IPS DF 19.7 (cell line): ENCODE measurements at places on chromosomes 6 and 20.

DNA sequence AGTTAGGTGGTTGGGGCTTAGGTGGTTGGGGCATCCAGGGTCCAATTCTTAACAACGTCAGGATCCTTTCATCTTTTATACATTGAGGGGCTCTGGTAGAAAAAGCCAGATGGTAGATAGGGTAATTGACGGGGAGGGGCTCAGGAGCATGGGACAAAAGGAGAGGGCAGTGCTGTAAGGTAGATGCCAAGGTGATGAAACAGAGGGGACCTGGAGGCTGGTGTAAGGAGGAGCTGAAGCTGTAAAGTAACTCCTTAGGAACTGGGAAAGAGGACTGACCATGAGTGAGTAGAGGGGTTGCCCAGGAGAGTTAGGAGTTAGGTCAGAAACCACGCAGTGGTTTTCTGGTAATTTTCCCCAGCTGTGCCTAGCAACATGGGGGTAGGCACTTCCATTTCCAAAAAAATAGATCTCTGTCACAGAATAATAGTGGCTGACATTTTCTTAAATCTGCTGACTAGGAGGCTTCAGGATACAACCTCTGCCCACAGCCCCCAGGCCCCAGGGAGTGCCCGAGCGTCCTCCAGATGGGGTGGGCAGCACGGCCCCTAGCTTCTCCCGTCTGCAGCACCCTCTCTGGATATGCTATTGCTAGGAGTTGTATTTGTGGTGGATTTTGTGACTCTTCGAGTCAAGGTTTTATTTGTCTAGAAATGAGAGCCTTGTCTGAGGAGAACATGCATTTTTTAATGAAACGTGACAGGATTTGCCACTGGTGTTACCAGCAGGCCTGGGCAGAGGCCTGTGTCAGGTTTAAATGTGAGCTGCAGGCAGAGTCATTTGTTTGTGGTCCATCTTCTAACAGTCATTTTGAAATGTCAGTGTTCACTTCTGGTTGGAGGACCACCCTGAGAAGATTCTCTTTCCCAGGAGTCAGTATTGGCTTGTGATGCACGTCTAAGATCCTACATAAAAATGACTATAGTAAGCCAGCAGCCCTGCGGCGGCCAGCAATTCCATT is 44.6 kb downstream of the TULP4 start:
- DNase-seq, result no peak

- DNase-seq, result no peak
Observed at GRCh38 chr6:52390361-52390727, 28.4 kb downstream of the PAQR8 start.

GRCh38 chr6:45472382-45472781 is 94.6 kb upstream of the SUPT3H start:
- DNase-seq, result no peak

GRCh38 chr6:39193201-39193791 is 36.0 kb downstream of the KCNK5 start:
- DNase-seq, result no peak

DNA sequence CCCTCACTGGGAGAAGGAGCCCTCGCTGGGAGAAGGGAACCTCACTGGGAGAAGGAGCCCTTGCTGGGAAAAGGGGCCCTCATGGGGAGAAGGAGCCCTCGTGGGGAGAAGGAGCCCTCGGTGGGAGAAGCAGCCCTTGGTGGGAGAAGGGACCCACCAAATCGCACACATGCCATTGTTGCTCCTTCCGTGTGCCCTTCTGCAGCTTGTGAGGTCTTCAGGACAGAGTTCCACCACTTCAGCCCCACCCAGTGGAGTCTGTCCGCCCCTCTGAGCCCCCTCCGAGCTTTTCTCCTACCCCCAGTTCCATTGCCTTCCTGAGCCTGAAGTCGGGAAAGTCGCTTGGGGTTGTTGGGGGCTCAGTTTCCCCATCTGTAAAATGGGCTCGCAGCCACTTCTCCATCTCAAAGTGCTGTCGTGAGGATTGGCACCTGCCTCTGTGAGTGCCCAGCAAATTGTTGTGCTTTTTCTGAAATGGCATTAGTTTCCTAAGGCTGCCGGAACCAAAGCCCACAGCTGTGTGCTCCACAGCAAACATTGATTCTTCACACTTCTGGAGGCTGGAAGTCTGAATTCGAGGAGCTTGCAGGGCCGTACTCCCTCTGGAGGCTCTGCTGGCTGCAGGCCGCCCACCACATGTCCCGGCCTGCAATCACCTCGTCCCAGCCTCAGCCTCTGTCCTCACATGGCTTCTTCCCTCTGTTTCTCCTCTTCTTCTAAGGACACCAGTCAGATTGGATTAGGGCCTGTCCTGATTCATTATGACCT is 124.7 kb upstream of the PMEPA1 start:
- DNase-seq, result no peak

GRCh38 chr6:75098709-75099108 is 107.1 kb downstream of the COL12A1 start:
- DNase-seq, result no peak

DNA sequence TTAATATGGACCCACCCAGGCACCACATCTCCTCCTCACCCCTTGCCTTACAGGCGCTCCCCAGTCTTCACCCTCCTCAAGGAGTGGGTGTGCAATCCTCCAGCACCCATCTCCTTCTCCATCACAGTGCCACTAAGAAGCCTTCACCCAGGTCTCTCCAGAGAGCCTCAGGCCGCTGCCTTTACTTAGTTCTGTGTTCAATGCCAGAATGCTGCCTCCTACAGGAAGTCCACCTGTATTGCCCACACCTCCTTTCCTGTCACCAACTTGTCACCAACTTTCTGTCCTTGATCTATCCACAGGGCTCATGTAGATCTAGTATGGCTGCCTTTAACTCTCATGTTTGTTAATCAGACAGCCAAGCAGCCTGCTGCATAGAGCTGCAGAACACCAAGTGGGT is 586 bp upstream of the LST1 start:
- DNase-seq, result peak; percentile 42

DNA sequence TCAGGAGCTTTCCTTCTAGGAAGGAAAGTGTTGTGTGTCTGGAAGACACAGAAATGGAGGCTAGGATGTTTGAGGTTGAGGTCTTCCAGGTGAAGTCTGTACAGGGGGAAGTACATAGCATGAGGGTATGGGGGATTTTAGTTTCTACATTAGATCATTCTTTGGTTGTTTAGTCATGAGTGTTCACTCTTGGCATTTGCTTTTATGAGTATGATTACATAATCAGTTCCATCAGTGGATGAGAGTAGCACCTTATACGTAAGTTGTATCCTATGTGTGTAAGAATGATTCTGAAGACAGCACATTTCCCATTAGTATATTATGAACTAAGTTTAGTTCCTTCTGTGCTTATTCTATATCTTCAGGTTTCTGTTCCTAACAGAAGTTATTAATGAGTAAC is 1.9 kb downstream of the CDYL start:
- no peak for DNase-seq

- DNase-seq, result no peak
Observed at GRCh38 chr6:90304308-90304707, 7.7 kb upstream of the BACH2 start.

DNA sequence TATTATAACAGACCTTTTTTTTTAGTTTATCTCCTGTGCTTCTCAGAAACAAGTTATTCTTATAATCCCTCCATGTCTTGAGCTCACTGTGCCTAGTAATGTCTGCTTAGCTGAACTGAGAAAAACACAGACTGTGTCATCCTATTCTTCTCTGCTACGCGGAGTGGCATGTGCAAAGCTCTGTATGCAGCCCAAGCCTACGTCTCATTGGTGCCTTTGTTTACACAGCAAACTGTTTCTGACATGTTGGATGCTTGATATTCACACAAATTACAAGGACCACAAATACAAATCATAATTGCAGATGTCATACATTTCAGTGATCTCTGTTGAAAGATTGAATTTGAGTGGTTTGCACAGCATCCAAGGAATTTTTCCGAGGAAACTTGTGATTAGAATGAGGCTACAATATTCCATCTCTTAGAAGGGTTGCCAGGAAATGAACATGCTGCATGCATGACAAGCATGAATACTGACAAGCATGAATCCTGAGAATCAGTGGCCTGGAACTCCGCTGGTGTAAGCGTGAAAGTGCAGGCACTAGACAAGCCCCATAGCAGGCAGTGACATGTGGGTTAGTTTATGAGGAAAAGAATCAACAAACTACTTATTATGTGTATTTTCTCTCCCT is 128.4 kb upstream of the SGK1 start:
- no peak for DNase-seq

GRCh38 chr6:87870556-87870955 is 168.5 kb upstream of the AKIRIN2 start:
- DNase-seq, result no peak

- DNase-seq, result no peak
Observed at GRCh38 chr20:37726971-37727956, 33.4 kb downstream of the CTNNBL1 start.

DNA sequence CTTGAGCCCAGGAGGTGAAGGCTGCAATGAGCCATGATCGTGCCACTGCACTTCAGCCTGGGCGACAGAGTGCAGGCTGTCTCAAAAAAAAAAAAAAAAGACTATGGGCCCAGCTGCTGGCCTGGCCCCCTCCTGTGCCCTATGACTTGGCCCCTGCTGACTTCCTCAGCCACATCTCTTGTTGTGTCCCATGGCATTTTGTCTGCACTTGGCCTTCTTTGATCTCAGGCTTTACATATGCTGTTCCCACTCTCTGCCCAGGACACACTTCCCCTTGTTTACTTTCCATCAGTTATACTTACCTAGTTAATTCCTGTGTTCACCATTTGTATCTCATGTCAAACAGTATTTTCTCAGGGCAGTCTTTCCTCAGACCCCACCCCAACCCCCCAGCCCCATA is 44.5 kb downstream of the RPRD1B start:
- DNase-seq, result no peak

DNA sequence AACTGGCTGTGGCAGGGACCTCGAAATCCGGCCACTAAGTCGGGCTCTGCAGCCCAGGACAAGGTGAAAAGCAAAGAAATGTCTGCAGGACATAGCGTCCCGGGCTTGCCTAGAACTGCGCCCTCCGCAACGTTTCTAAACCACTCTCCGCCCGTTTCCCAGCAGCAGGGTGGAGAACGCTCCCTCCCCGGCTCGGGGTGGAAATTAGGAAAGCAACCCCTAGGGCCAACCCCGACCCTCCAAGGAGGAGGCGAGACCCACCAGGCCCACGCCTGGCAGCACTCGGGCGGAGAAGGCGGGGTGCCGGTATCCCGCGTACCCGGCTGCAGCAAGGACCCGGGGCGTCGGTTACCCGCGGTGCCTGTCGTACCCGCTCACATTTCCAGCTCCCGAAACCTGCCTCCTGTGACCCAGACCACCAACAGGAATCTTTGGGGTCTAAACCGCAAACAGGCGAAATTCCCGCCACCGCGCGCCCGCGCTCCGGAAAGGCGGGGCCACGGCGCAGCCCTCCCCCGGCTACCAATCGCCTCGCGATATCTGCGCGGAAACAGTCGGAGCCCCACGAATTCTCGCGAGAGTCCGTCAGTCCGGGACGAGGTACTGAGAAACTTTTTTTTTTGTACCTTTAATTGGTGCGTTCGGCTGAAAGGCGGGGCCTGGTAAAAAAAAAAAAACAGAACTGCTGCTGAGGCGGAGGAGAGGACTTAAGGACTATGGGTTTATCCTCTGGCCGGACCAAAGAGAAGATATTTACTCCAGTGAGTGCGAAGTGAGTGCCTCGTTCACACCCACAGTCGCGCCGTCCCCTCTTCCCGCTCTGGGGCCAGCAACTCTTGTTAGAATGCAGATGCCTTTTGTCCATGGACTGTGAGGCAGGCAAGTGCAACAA is at the start of gene MMS22L:
Gene MMS22L, minus strand, starts transcription at position 491 of the 892 bp plus-strand sequence. CDS start 739 bp downstream, outside the sequence.
- peak; percentile 81 for DNase-seq

- DNase-seq, result no peak
Observed at GRCh38 chr6:111377558-111378120, 105.4 kb downstream of the REV3L start.

DNA sequence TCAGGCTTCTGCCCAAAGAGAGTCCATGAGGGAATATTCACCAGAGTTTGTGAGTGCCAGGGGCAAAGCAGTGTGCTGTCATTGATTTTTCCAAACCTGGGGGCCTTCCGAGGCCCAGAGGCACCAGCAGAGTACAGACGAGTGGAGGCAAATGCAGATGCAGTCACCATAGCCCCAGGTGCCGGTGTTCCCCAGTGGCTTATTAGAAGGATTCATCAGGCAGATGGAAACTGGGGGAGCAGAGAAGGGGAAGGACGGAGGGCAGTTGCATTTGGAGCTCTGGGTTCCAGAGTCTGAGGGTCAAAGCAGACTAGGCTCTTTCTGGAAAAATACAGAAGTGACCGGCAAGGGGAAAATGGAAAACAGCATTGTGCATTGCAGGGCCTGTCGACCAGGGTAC is 184.2 kb downstream of the ANKRD60 start:
- no peak for DNase-seq

- no peak for DNase-seq
Observed at GRCh38 chr6:32109114-32109764, at the start of gene TNXB. Gene TNXB, minus strand, starts transcription at chr6:32109338. Its CDS starts 11,140 bp downstream, at chr6:32098198.

DNA sequence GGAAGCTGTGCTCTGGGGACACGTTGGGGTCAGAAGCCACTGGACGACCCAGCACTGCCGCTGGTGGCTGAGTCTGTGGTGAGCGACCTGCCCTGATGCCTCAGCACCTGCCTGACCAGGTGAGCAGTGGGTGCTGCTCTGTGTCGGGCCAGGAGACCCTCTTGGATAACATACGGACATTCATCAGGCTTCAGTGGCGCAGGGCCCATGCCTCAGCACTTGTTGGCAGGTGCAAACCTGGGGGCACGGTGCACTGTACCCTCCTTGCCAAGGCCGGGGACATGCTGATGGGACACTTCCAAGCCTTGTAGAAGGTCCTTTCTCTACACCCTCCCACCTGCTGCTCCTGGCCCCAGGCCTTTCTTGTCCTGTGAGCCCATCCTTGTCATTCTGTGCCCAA is 34.1 kb downstream of the MYT1 start:
- DNase-seq, result no peak

DNA sequence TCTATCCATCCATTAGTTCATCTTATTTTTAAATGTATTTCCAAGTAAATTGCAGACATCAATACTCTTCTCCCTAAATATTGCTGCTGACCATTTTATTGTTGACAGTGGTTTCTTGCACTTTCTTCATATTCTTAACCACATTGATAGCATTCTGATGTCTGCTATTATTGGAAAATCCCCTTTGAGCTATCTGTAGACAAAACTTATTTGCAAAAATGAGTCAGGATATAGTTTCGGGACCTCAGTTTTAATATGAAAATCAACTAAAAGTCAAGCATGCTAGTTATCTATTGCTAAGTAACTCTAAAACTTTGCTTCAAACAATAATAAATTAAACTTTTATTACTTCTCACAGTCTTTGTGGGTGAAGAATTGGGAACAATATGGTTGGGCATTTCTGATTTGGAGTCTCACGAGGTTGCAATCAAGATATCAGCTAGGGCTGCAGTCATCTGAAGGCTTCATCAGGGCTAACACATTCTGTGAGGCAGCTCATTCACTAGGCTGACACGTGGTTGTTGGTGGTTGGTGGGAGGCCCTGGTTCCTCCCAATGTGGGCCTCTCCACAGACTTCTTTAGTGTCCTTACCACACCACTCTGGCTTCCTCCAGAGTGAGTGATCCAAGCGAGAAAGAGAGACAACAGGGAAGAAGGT is 32.7 kb downstream of the CD109 start:
- DNase-seq, result no peak

GRCh38 chr20:25251558-25251957 is 3.7 kb downstream of the PYGB start:
- DNase-seq, result no peak

- DNase-seq, result no peak
Observed at GRCh38 chr20:47027456-47027855, 132.8 kb downstream of the EYA2 start.

GRCh38 chr6:116714296-116714695 is 33.3 kb downstream of the KPNA5 start:
- DNase-seq, result no peak
